ENCODE measurements at places on chromosomes 11 and 22.

GRCh38 chr11:73729594-73730206 lies 31.2 kb downstream of the RAB6A start:
- DNase-seq: no peak

- DNase-seq: no peak
Observed at GRCh38 chr22:17130199-17130598, 9.0 kb upstream of the TMEM121B start.

- no peak for DNase-seq
Observed at GRCh38 chr11:110093407-110094297, 460 bp downstream of the ZC3H12C start.

DNA sequence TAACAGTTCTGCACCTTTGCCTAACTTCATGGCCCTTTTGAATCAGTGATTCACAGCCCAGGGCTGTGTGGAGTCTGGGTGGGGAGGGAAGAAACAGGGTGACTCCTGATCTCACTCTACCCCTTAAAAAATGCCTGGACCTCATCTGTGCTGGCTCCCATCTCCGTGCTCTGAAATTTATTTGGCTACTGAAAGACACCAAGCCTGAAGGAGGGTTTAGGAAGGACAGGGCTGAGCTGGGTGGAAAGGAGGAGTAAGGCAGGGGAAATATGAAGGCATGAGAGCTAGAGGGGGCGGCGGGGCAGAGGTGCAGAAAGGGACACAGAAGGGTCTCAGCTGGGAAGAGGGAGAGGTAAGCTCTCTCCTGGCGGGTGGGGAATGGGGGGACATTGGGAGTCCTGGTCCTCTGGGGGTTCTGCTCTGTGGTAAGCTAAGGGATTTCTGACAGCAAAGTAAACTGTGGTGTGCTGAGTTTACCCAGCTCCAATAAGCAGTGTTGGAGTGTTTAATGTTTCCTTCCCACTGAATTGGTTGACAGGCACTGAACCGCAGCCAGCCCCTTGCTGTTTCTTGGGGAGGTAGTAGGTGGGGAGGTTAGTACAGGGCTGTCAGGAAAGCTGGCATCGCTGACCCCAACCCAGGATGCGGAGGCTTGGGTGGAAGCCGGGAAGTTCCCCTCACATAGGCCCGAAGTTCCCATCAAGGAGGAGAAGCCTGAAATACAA lies 71.1 kb downstream of the RPUSD4 start:
- DNase-seq: no peak

DNA sequence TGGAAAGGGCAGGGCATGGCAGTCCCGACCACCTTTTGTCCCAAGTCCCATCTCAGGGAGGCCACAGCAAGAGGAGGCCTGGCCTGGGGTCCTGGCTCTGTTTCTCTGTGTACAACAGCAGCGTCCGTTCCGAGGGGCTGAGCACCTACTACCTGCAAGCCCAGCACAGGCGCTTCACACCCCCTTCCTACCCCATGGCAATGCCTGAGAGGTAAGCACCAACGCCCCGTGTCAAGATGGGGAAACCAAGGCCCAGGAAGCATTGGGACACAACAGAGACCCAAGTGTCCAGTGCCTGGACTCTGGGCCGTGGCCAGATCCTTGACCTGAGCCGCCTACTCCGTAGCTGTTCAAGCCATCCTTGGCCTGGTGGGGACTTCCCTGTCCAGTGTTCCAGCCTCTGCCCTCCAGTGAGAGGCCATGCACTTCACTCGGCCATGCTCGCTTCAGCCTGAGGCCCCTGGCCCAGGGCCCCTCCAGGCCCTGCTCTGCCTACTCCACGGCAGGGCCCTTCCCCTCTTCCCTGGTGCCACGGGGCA lies 14.3 kb upstream of the TCF20 start:
- no peak for DNase-seq

- no peak for DNase-seq
Observed at GRCh38 chr11:43366677-43367076, 8.0 kb downstream of the TTC17 start.

DNA sequence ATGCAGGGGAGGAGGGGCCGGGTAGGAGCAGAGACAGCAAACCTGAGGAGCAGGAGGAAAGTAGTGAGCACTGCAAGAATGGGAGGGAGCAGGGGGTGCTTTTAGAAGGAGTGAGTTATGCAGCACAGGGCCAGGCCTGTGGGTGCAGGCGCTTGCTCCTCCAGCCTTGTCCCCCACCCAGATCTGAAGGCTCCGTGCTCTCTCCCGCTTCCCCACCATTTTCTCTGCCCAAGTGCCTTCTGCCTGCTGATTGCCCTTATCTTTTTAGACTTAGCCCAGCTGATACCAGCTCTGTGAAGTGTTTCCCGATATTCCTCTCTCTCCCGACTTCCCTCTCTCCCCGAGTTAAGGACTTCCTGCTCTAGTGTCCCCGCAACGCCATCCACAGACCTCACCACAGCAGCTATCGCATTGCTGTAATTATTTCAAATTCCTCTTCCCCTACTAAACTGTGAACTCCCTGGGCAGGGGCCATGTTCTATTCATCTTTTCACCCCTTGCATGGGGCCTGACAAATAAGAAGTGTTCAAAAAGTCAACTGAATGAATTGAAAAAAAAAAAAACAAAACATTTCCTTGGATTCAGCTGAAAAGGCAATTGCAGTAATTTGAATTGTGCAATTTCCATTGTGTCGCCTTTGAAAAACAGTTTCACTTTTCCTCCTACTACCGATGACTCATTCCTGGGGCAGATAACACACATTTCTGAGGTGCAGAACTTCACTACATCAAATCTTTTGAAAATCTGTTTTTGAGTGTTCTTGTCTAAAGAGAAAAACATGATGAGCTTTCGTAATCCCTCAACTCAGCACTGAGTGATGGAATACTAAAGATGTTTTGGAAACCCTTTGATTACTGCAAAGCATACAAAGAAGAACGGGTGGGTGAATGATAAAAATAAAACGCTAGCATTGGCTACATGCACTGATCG lies 69.7 kb upstream of the BMAL1 start:
- DNase-seq: no peak

All from activated T-cell treated with anti-CD3 and anti-CD28 coated beads for 48 hours (primary cell).